Hepatocyte (in vitro differentiated cells): ENCODE measurements at places on chromosomes 3 and 15.
A peak's percentile ranks its signal among the peaks of the same experiment; 100 is the strongest.

- no peak for DNase-seq
Observed at GRCh38 chr3:20236603-20237002, 50.6 kb upstream of the SGO1 start.

DNA sequence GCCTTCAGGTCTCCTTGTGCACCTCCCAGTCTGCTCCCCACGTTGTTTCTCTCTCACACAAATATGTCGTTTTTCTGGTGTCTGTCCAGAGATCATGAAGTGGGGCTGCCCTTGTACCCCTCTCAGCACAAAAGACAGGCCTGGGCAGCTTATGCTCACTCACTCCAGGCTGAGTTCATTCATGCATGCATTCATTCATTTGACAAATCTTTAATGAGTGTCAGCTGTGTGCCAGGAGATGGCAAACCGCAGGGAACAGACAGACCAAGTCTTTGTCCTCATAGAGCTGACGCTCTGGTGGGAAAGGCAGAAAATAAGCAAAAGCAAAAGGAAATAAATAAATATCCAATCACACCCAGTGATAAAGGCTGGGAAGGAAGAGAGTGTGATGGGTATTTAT, 7.6 kb upstream of the TRH start:
- no peak for DNase-seq

- DNase-seq = no peak
Observed at GRCh38 chr15:86267892-86268291, 188.2 kb downstream of the AGBL1 start.

DNA sequence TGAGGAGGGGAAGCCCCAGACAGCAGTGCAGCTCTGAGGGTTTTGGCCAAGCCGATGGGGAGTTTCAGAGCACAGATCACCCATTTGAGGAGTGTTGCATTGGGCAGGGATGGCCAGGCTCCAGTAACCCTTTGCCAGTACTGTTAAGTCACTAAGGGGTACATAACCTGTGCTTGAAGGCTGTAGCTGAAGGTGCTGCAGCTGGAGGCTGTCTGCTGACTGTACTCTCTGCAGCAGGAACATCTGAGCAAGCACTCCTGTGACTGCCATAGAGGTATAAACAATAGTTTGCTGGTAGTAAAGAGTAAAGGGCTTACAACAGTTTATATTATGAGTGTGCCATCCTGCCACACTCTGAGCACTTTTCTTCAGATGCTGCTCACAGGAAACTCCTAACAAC, 297.8 kb downstream of the EPHA3 start:
- no peak for DNase-seq

DNA sequence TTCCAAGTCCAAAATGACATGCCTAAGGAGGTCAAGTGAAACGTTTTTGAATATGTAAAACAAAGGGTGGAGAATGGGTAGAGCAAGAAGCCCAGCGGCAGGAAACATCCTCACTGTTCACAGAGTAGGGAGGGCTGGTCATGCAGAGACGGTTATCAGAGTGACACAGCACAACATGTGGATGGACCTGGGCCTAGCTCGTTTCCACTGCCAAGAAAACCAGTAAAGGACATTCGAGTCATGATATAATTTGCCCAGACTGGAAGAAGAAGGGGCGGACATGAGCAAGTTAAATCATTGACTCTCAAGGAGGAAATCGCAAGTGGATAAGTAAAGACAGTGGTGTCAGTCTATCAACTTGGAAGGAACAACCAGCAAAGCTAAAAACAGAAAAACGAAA, 89.3 kb downstream of the LRIG1 start:
- DNase-seq = no peak

DNA sequence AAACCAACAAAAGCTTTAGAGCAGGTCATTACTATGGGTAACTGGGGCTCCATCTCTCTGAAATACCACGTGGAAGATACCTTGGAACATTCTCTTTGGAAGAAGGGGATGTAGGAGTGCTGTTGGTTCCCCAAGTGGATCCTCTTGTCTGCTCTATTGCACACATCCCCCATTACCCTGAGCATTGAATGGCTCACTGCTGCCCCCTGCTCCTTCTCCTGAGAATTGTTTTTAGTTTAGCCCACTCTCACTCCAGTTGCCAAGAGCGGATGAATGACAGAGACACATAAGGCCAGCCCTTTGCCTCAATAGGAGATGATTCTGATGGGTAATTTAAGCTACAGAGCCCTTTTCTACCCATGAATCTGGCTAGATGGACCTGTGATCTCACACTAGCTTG, 135.6 kb upstream of the SUCLG2 start:
- peak; percentile 49 for DNase-seq

DNA sequence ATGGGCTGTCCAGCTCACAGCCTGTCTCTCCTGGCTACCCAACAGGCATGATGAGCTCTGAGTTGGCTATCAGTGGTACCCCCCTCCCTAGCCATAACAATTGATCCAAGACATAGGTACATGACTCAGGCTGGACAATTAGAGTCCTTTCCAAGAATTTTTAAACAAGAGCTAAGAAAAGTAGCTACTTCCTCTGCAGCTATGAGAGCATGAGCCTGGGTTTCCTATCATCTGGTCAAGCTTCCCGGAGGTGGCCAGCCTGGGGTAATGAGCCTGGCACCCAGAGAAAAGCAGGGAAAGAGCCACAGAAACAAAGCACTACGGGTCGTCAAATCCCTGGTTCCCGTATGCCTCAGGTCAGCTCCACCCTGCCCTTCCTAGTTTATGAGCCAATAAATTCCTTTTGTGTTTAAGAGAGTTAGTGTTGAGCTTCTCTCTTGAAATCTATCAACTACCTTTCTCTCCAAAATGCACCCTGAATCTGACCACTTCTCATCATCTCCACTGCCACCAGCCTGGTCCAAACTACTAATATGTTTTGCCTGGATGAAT, 2.3 kb upstream of the SLC51B start:
- DNase-seq = no peak

GRCh38 chr15:62867844-62868243, 174.7 kb upstream of the TPM1 start:
- DNase-seq = no peak

- DNase-seq = no peak
Observed at GRCh38 chr3:89375451-89375850, 268.0 kb downstream of the EPHA3 start.

DNA sequence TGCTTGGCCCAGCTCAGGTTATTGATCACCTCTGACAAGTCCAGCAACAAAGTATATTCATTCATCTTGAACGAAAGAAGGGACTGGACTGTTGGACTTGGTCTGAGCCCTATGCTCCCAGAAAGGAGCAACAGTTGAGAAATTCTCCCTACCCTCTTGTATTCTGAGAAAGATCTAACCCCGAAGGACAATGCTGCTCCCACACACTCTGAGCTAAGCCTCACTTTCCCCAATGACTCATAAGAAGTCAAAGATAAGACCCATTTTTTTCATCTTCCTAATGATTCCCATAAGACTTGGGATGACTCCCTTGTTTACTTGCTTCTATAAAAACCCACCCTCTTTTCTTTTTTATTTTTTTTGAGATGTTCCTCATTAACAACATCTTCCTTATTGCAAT, 549.4 kb upstream of the MDFIC2 start:
- DNase-seq = no peak

GRCh38 chr3:190990898-190991297, 128.4 kb upstream of the GMNC start:
- no peak for DNase-seq

DNA sequence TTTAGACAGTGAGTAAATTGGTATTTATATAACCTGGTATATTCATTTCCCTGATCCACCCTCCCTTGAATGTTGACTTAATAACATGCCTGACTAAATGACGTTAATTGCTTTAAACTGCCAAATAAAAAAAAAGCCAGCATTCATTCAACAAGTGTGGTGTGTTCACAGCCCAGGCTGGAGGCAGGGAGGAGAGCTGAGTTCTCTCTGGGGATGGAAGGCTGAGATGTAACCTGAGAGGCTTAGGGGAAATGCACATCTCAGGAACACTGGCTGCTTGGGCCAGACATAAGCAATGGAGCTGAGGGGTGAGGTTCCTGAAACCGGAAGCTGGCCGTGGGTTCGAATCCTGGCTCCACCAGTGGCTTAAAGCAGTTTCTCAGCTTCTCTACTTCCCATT, 17.3 kb downstream of the CACNA2D3 start:
- DNase-seq = no peak

GRCh38 chr3:114741066-114741465, 406.0 kb downstream of the ZBTB20 start:
- no peak for DNase-seq

GRCh38 chr3:9146367-9147071, 102.9 kb downstream of the SRGAP3 start:
- no peak for DNase-seq

DNA sequence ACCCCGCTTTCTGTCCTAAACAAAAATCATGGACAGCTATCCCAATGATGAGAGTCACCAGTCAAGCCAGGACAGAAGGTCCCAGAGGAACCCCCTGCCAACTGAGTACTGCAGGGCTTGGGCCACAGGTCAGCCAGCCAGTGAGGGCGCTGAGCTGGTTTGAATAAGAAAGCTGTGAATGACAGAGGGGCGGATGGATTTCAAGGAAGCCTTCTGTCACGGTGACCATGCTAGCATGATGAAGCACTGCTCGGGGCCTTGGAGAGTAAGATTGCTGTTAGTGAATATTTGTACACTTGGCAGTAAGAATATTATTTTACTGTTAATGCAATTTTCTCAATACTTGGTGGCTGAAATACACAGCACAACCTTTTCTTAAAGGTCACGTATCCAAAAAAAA, 734.0 kb upstream of the NR2F2 start:
- DNase-seq = no peak

- no peak for DNase-seq
Observed at GRCh38 chr15:52308446-52309153, 13.0 kb upstream of the MYO5C start.

- DNase-seq = no peak
Observed at GRCh38 chr15:55993804-55994560, 570 bp upstream of the NEDD4 start.

- no peak for DNase-seq
Observed at GRCh38 chr3:20057612-20058180, 17.4 kb downstream of the KAT2B start.

- no peak for DNase-seq
Observed at GRCh38 chr3:194552327-194552949, 65.6 kb upstream of the ATP13A3 start.

- DNase-seq = no peak
Observed at GRCh38 chr15:89457086-89457485, 39.3 kb downstream of the RHCG start.

GRCh38 chr15:83304861-83305703, 20.6 kb upstream of the BNC1 start:
- no peak for DNase-seq

- DNase-seq = no peak
Observed at GRCh38 chr3:56899851-56900250, 98.1 kb upstream of the ARHGEF3 start.

DNA sequence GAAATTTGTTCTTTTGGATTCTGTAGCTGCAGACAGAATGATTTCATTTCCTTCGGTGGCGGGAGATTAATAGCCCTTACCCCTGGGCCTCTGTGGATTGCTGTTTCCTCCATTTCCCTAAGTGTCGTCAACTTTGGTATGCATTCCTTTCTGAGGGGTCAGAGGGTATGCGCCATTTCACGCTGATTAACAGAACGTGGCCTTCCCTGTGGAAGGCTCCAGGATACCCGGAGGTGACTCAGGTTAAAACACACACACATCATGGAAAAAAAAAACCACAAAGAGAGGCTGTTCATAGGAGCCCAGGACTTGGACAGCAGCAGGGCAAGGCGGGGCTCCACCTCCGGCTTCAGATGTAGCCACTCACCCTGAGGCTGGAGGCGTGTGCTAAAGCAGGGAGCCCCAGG, 51.9 kb downstream of the EPHB1 start:
- DNase-seq = peak; percentile 69

DNA sequence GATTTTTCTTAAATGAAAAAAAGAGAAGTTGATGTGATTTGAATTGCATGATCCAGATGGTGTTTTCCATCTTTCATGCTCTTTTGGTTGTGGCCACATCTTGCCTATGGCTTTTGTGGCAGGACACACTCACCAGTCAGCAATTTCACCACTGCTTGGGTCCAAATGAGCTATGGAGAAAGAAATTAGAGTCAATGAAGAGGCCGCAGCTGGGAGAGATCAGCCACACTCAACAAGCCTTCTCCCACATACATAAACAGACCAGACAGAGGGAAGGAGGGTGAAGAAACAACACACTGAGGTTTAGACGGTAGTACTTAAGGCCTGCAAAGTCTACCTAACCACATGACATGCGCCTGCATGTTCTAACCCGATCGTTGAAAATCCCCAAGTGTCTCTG, 110.7 kb upstream of the CDIN1 start:
- DNase-seq = peak; percentile 16

DNA sequence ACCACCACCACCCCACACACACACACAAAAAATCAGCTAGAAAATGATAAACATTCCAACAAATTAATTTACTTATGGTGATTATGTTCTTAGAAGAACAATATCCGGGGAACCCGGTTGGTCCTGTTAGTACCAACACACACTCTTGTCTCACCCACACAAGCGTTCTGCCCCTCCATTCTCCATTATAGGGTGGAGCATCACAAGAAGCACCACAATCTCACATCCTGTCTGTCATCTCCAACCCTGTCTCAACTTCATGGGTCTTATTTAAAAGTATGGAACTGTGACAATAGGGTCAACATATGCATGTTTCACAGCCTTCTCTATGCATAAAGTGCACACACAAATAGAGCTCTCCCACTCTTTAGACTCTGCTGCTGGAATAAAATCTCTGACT, 5.6 kb downstream of the GSK3B start:
- DNase-seq = no peak

GRCh38 chr3:10783360-10784351, 32.4 kb upstream of the SLC6A11 start:
- DNase-seq = peak; percentile 41

DNA sequence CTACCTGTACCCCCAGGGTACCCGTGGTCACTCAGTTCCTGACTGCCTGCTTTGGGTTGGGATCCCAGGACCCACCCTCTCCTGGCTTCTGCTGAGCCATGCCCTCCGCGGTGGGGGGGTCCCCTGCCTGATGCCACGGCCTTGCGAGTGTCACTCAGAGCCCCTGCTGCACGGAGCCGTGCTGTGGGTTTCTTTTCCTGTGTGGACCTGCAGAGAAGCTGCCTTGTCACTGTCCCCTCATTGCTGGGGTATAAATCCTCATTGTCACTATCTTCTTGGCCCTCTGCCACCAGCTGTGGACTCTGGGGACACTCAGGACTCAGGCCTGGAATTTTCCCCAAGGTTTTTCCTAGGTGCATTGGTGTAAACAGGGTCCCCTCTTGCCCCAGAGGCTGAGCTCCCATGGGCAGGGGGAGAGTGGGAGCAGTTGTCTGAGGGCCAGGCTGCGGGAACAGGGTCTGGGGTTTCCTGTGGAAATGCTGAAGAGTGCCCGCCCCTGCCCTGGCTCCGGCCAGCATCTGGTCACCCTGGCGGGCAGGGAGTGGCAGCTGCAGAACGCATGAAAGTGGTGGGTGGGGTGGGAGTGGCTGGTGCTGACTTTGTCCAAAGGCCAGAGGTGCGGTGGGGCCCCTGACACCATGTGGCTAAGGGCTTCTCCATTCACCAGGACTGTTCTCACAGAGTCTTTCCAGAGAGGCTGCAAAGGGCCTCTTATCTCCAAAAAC, 191.7 kb downstream of the GOLGA6L6 start:
- peak; percentile 39 for DNase-seq

DNA sequence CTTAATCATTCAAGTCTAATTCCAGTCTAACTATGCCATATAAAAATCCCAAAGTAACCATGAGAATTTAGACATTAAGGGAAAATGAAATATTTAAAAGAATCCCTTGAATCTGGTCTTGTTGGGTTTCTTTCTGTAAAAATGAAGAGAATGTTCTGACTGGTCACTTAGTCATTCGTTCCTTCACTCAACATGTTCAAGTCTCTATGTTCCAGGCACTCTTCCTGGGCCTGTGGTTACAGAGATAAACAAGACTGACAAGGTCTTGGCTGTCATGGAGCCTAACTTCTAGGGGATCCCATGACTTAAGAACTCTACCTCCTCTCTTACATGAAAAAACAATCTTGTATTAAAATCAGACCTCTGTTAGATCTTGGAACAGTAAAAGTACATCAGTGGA, 638.6 kb upstream of the TBL1XR1 start:
- no peak for DNase-seq
